ENCODE measurements at places on chromosomes 6 and 20.

DNA sequence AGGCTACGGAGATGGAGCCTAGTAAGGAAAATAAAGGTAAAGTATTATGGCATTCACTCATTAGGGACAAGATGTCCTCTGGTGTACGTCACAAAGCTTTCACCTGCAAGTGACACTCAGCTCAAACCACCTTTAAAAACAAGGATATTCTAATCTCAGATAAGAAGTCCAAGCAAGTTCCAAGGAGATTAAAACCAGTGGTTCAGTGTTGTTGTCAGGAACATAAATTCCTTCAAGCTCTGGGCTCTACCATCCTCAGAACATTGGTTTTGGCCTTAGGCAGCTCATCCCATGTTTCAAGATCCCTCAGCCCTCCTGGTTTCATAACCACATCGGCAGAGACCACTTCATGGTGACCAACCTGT lies 116.5 kb downstream of the LY86 start:
- no peak for DNase-seq

DNA sequence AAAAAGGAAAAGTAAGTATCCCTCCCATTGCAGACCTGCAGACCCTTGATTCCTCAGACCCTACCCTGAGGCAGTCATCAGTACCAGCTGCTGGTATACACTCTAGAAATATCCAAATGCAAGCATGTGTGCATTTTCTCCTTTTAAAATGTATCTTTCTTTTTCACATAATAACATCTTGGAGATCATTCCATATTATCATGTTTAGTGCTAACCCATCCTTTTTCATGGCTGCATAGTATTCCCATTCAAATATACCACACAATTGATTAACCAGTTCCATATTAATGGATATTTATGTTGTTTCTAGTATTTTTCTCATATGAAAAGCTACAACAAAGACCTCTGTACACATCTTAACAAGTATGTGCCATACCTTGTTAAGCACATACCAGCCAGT lies 70.8 kb downstream of the BLOC1S5 start:
- no peak for DNase-seq

- DNase-seq = no peak
These were observed 43.5 kb downstream of the OR2B6 start for GRCh38 chr6:28000351-28001045.

DNA sequence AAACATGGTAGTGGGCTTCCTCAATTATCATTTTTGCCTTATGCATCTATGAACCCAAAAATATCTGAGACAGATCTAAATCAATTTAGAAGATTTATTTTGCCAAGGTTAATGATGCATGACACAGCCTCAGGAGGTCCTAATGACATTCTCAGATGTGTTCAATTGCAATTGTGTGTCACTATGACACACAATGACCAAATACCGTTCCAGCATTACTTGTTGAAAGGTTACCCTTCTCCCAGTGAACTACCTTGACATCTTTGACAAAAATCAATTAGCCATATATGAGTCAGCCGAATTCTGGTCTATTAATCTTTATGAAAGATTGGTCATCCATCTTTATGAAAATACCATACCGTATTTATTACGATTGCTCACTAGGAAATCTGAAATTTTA lies 592.5 kb upstream of the GJE1 start:
- DNase-seq = no peak

DNA sequence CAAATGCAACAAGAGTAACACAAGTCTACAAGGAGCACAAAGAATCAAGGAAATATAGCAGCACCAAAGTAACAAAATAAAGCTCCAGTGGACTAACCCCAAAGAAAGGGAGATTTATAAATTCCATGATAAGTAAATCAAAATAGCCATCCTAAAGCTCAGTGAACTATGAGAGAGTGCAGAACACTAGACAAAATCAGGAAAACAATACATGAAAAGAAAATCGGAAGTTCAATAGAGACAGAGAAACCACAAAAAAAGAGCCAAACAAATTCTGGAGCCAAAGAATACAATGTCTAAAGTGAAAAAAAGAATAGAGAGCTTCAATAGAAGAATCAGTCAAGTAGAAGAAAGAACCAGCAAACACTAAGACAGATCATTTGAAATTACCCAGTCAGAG lies 247.3 kb upstream of the TENT5A start:
- no peak for DNase-seq

DNA sequence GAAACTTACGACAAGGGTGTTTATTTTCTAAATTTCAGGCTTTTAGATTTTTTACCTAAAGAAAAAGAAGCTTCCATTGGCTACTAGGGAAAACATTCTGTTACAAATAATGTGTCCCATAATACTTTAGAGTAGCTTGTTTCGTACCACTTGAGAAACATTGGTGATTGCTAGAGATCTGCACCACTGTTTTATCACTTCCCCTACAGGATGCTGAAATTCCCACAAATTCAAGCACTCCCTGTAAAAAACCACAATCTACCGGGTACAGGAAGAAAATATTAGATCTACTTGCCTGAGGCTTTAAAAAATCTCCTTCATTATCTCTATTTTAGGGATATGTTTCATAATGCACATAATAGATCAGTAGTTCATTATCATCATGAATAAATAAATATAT lies 29.9 kb downstream of the SEL1L2 start:
- no peak for DNase-seq

- no peak for DNase-seq
These were observed 32.3 kb upstream of the TRDN start for GRCh38 chr6:123668965-123669591.

DNA sequence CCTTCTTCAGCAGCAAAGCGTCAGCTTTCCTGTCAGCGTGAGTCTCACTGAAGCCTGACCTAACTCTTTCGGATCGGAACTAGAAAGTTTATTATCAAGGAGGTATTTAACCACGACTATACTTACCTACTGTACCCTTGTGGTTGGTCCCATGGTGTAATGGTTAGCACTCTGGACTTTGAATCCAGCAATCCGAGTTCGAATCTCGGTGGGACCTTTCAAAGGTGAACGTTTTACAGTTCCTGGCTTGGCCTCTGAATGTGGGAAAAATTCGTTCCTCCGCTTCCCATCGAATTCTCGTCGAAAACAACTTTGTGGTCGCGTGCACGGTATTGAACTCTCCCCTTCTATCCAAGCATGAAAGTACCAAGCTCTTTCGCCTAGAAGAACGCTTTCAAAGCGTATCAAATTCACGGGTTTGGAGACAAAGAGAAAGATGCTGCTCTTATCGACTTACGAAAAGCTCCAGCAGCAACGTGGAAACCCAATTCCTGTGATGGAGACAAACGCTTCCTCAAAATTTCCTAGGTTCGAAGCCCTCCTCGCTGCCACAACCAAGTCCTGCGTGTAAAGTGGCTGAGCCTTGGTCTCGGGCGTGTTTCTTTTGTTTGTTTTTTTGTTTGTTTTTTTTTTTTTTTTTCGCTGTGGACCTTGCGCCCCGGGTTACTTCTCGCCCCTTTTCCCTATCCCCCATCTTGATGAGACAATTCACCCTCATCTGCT lies 63.7 kb downstream of the GPX5 start:
- peak; percentile 98 for DNase-seq

GRCh38 chr20:48350313-48350988 lies 477.3 kb downstream of the PREX1 start:
- DNase-seq = peak; percentile 84

GRCh38 chr6:55034752-55035151 lies 139.6 kb upstream of the HCRTR2 start:
- no peak for DNase-seq

DNA sequence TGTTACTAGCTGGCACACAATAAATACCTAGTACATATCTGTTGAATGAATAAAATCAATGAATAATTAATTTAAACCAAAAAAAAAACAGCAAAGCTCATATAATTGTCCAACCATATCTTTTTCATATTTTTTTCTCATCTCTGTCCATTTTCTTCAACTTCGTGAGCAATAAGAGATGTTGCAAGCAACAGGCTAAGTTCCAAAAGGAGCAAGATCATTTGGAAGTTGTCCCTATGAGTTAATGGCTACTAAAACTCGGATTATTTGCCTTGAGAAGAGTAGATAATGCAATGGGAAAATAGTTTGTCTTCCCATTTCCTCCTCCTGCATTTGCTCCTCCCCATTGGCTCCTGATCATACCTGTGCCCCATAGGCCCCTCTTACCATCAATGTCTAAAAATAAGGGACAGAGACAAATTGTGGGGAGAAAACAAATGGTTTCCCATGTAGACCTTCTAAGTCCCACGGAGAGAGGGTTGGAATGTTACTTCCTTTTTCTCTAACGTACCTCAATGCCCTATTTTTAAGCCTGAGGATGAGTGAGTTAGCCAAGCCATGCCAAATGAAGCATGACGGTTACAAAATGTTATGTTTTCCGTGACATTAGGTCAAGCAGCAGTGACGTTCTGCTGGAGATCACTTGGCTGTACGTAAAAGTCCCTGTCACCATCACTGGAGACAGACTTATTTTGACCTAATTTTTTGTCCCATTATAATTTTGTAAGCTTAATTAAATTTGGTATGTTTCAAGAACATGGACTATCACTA lies 217.3 kb upstream of the PREP start:
- no peak for DNase-seq

- peak; percentile 73 for DNase-seq
These were observed 8.5 kb downstream of the TMEM242 start for GRCh38 chr6:157314705-157315321.

DNA sequence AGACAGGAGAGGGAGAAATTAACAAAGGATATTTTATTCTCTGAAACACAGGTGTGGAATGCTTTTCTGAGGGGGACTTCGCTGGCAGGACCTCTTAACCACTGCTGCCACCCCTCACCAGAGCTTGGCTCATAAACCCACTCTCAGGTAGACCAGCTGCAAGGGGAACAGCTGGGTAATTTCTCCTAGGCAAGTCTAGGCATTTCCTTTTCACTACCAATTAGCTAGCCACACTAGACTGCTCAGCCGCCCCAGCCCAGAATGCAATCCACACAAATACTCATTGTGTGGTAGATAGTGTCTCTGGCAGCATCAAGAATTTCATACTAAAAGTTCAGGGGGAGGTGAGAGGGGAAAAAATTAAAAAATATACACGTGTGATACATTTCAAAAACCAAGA lies 267.6 kb upstream of the ID4 start:
- DNase-seq = peak; percentile 15

- DNase-seq = no peak
These were observed 1.2 kb downstream of the CENPW start for GRCh38 chr6:126341126-126341525.

DNA sequence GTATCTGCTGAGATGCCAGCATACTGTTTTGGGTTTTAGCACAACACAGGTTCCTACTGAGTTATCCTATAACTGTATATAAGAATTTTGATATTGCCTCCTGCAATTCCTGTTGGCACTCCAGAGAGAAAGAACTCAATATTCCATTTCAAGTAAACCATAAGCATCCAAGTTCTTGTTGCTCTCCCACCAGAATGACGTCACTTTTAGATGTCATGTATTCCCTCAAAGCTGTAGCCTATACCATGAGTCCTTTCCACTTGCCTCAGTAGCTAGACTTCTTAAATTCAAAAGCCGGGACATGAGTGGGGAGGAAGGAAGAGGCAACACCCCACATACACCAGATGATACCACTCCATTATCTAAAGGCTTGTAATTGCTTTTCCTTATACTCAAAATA lies 171.5 kb downstream of the ALDH8A1 start:
- DNase-seq = no peak

GRCh38 chr20:14829906-14830305 lies 492.5 kb upstream of the FLRT3 start:
- DNase-seq = no peak

Data from SK-MEL-5 (cell line).